Osteoblast (primary cell): ENCODE measurements at places on chromosomes 2 and 18. TPM values are rescaled to one million over a fixed set of nuclear protein-coding genes. Genes with fewer than 3 reads are reported as not detected.

The MARCHF4 gene
- total RNA-seq = 0.72 and 1.5 TPM in 2 replicates

The LTBP1 gene
- total RNA-seq = 158 and 224 TPM in 2 replicates

The KCNE4 gene
- 37.6 and 40.4 TPM in 2 replicates for total RNA-seq

The RPRM gene
- 0.29 and 0.36 TPM in 2 replicates for total RNA-seq

The THAP4 gene
- total RNA-seq = 43.3 and 43.4 TPM in 2 replicates

The TMEM163 gene
- total RNA-seq = under 0.01 TPM in 1 of 2 replicates, not detected in the other

The CPS1 gene
- total RNA-seq = 21.7 and 24.2 TPM in 2 replicates

The IL1F10 gene
- total RNA-seq = not detected in 2 replicates

The GPR55 gene
- total RNA-seq = not detected in 2 replicates

The CENPA gene
- 2.2 and 2.9 TPM in 2 replicates for total RNA-seq

The TRAF3IP1 gene
- 7.6 and 8.5 TPM in 2 replicates for total RNA-seq

The LRP2 gene
- total RNA-seq = not detected in 2 replicates

The BUB1 gene
- total RNA-seq = 4.7 and 7.1 TPM in 2 replicates

The SMYD5 gene
- 16.5 and 17.4 TPM in 2 replicates for total RNA-seq

The CFC1B gene
- total RNA-seq = not detected in 2 replicates

The LIMS4 gene
- 6.9 and 15.9 TPM in 2 replicates for total RNA-seq

The G6PC2 gene
- not detected in 2 replicates for total RNA-seq

The VIT gene
- 27.7 and 31.1 TPM in 2 replicates for total RNA-seq

The RAB3GAP1 gene
- 89.0 and 90.5 TPM in 2 replicates for total RNA-seq

The AGXT gene
- total RNA-seq = not detected in 2 replicates

The RABL2A gene
- 9.4 and 20.3 TPM in 2 replicates for total RNA-seq

The PROM2 gene
- total RNA-seq = 0.29 and 0.36 TPM in 2 replicates

The TMEM169 gene
- 0.36 and 0.88 TPM in 2 replicates for total RNA-seq

The NAT8 gene
- total RNA-seq = not detected in 2 replicates

The SPP2 gene
- total RNA-seq = not detected in 2 replicates

The CD8B gene
- total RNA-seq = not detected in 2 replicates

The MAP2 gene
- 2.1 and 2.2 TPM in 2 replicates for total RNA-seq

The ANKRD29 gene
- total RNA-seq = 9.8 and 20.9 TPM in 2 replicates

The UGT1A5 gene
- not detected in 2 replicates for total RNA-seq

The EFHD1 gene
- 2.4 and 3.6 TPM in 2 replicates for total RNA-seq

The HOXD9 gene
- total RNA-seq = 0.36 and 0.59 TPM in 2 replicates

The HAAO gene
- 0.72 and 1.8 TPM in 2 replicates for total RNA-seq

The XIRP2 gene
- total RNA-seq = not detected in 2 replicates

The CAPN13 gene
- not detected in 2 replicates for total RNA-seq

The GDF7 gene
- total RNA-seq = under 0.01 TPM in 1 of 2 replicates, not detected in the other

The GCKR gene
- total RNA-seq = 1.2 and 1.4 TPM in 2 replicates

The RFTN2 gene
- 14.5 and 18.6 TPM in 2 replicates for total RNA-seq

The SDC1 gene
- total RNA-seq = 7.6 and 11.8 TPM in 2 replicates

The GALNT3 gene
- total RNA-seq = 11.2 and 12.7 TPM in 2 replicates

The OTOS gene
- total RNA-seq = not detected in 2 replicates

The NEU4 gene
- total RNA-seq = not detected in 2 replicates

The CIDEA gene
- total RNA-seq = not detected in 2 replicates

The IL1RL1 gene
- under 0.01 and 0.29 TPM in 2 replicates for total RNA-seq

The REG1B gene
- total RNA-seq = not detected in 2 replicates

The GALR1 gene
- total RNA-seq = not detected in 2 replicates

The STPG4 gene
- 0.59 and 0.72 TPM in 2 replicates for total RNA-seq

The ACADL gene
- not detected in 2 replicates for total RNA-seq

The ABCB11 gene
- total RNA-seq = under 0.01 TPM in 1 of 2 replicates, not detected in the other

The TMEM17 gene
- 2.9 and 3.3 TPM in 2 replicates for total RNA-seq

The SNORC gene
- 0.72 and 0.88 TPM in 2 replicates for total RNA-seq
